Activated T-helper 9 cell treated with anti-CD3 and anti-CD28 coated beads, Interleukin-2, amount 50 U/mL, for 16 hours (primary cell): ENCODE measurements at places on chromosomes 11 and 22.

DNA sequence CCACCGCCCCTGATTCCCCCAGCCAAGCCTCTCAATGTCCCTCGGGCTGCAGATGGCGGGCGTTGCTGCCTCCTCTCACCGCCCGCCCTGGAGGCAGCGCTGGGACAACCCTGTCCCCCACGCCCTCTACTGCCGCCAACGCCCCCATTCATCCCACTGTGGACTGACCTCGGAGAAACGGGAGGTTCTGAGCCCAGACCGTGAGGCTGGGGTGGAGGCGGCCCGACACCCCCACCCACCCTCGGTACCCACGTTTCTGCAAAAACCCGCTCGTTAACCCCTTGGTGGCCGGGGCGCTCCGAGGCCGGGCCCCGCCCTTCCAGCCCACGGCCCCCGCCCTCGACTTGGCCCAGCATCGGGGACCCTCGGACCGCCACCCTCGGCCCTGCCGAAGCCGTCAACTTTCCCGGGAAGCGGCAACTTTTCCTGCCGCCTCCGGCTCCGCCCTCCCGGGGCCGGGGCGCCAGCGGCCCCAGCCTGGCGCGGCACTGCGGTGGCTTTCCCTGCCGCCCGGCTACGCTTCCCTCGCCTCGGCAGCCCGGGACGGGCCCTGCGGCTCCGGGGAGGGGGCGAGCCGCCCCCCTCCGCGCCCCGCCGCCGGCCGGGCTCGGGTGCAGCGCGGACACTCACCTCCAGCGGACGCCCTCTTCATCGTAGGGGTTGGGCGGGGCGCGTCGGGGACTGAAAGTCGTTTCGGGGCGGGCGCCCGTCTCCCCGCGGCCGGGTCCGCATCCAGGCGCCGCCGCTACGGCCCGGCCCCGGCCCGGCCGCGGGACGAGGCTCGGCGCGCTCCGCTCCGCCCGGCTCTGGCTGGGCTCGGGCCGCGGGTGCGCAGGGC, 458 bp downstream of the RTN4R start:
- DNase-seq, result no peak

- DNase-seq, result no peak
Observed at GRCh38 chr11:124176925-124177715, 6.0 kb upstream of the OR10D3 start.

DNA sequence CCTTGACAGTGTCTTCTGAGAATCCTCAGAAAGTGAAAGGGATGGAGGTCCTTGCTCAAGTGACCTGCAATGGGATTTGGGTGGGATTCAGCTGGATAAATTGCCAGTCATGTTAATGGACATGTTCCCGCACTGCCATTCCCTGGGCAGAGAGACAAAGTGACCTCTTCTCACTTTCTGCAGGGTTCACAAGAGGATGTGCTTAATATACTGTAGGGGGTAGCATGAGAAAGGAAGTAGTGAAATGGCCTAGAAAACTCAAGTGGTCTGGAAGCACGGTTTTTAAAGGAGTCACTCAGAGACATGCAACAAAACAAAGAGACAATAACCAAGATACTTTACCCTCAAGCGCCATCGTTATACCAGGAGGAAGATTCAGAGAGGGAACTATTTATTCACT, 70.2 kb downstream of the NELL1 start:
- no peak for DNase-seq

DNA sequence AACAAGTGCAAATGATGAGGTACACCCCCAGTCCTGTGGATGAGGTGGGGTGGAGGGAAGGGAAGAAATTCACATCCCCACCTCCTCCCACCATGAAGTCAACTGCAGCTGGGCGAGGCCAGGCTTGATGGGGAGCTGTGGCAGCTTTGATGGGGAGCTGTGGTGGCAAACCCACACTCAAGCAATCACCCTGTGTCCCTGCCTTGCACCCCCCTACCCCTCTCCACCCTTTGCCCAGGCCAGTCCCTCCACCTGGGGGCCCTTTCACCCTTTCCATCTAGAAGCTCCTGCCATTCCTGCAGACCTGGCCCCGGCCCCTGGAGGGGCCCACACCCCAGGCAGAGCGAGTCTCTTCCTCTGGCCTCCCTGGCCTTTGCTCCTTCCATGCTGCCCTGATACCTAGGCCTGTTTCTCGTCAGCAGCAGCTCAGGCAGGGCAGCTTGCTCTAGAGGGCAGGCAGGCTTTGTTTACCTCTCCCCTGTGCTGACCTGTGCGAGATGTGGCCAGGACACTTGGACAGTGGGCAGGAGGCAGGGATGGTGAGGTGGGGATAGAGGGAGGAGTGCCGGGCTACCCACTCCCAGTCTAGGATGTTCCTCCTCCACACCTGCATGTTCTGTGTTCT, 4.5 kb upstream of the FGF3 start:
- DNase-seq, result no peak

DNA sequence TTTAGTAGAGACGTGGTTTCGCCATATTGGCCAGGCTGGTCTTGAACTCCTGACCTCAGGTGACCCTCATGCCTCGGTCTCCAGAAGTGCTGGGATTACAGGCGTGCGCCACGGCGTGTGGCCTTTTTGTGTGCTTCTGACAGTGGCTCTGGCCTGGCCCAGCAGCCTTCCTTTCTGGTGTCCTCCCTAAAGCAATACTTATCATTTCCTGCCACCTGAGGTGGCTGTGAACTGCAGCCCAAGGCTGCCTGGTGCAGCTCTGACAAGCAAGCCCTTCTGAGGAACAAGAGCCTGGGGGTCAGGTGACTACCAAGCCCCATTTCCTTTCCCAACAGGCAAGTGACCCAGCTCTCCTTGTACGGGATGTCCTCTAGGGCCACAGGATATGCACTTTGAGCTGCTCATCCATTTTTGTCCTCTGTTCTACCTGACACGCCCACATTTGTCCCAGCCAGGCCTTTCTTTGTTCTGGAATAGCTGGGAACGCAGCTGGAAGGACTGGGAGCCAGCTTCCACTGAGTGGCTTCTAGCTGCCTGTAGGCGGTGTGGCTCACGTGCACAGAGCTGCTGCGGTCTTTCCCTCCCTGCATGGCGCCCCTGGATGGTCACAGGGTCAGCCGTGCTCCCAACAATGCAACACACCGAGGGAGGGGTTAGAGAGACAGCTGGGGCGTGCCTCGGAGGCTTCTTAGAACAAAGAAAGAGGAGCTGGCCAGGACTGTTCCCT, 12.3 kb upstream of the BID start:
- no peak for DNase-seq

DNA sequence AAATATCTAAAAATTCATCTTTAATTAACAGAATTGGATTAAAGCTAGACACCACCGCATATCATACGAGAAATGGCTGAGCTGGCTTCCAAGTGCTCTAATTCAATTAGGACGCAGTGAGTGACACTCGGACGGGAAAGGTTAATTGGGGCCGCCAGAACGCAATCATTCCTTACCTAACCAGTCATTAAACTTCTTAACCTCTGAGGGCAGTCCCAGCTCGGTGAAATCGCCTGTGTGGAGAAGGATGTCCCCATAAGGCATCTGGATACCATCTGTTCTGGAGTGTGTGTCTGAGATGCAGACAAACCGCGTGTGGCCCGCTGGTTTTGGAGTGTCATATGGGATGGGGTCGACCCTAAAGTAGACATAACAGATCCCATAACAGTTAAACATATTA, 50.3 kb downstream of the MPPED2 start:
- no peak for DNase-seq

- no peak for DNase-seq
Observed at GRCh38 chr11:92035488-92035887, 189.1 kb upstream of the FAT3 start.

DNA sequence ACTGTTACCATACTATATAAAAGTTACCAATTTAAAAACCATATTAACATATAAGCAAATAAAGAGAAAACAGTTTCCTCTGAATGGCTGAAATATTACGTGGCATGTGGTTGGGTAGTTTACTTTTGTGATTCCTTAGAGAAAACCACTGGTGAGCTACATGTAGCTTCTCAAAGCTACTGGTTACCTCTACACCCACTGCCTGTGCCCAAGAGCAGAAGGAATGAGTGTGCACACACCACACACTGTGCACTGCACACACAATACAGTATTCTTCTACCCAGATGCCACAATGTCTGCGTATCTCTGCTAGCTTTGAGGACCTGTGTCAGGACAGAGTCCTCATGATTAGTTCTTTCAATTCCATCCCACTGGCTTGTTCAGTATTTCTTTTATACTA, 25.5 kb upstream of the YPEL1 start:
- no peak for DNase-seq

GRCh38 chr11:121672630-121673487, 220.1 kb upstream of the SORL1-AS1 start:
- no peak for DNase-seq

- no peak for DNase-seq
Observed at GRCh38 chr11:112632866-112633505, 328.2 kb upstream of the NCAM1 start.

GRCh38 chr22:35044607-35045390, 21.2 kb upstream of the ISX start:
- DNase-seq, result no peak

DNA sequence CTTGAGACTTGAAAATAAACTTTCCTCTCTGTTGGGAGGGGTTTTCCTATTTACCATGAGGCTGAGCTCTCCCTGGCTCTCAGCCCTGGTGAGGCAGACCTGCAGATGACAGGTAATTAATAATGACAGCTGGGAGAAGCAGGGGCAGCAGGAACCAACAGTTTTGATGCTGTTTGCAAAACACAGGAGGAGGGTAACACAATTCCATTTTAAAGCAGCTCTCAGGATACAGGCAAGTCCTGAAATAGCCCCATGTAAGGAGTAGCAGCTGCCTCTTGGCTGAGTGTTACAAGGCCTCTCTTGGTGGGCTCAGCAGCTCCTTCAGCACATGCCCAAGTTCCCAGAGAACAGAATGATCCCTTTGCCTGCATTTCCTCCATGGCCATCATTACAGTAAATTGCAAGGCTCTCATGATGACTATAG, 13.3 kb downstream of the PARVA start:
- DNase-seq, result no peak

DNA sequence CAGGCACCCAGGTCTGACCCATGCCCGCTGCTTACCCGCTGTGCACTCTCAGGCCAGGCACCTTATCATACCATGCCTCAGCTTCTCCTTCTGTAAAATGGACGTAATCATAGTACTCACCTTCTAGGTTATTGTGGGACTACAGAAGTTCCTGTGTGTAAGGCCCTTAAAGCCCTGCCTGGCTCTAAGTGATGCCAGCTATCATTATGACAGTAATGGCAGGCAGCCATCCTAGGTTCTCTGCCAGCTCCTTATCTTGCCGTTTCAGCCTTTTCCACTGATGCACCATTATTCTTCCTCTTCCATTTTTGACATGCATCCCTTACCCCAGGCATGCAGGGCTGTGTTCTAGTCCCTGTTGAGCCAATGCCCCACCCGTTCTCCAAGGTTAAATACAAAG, 57.9 kb downstream of the DBX1 start:
- no peak for DNase-seq
